A549 (cell line): ENCODE measurements at places on chromosomes 6 and 20.
A peak's percentile ranks its signal among the peaks of the same experiment; 100 is the strongest.

DNA sequence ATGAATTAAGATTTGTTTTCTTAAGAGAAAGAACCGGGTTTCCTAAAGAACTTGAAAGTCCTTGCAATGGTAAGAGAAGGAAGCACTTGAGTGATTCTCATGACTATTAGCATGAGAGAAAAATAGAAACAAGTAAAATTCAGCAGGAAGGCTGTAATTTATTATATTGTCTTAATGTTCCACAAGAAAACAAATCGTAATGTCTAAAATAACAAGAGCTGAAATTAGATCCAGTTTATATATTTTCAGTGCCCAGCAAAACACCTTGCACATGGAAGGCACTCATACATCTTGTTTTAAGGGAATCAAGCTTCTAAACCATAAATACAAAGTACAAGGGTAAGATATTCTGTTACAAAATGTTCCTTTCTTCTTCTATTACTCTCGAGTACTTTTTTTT, 229.4 kb upstream of the PLN start:
- DNase-seq = no peak

- no peak for DNase-seq
Observed at GRCh38 chr6:14380086-14380820, 262.7 kb downstream of the CD83 start.

DNA sequence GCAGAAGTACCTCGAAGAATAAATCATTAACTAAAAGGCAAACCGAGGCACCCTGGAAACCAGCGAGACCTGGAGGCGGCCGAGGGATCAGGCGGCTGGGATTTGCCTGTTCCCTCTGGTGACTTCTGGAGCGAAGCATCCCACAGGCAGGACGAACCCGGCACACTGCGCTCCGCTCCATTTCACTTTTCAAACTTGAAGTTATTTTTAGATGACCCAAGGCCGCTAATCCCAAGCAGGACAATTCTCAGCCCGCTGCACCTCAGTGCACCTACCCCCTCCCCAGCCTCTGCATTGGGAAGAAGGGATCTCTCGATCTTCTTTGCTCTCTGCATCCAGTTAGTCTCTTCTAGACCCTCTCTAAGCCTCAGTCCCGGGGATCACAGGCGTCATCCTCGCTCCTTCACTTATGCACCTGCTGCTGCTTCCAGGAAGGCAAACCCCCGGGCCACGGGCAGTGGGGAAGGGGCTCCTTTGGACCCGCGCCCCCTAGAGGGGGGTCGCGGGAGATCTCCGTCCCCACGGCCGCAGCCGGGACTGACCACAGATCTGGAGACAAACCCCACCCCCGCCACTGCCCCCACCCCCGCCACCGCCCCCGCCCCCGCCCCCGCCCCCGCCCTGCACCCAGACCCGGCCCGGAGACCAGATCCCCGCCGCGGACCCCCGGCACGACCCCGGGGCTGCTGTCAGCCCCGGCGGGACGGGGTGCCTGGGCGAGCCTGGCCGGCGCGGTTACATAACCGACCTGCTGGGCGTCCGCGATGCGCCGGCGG, 636 bp downstream of the RCAN2 start:
- no peak for DNase-seq

DNA sequence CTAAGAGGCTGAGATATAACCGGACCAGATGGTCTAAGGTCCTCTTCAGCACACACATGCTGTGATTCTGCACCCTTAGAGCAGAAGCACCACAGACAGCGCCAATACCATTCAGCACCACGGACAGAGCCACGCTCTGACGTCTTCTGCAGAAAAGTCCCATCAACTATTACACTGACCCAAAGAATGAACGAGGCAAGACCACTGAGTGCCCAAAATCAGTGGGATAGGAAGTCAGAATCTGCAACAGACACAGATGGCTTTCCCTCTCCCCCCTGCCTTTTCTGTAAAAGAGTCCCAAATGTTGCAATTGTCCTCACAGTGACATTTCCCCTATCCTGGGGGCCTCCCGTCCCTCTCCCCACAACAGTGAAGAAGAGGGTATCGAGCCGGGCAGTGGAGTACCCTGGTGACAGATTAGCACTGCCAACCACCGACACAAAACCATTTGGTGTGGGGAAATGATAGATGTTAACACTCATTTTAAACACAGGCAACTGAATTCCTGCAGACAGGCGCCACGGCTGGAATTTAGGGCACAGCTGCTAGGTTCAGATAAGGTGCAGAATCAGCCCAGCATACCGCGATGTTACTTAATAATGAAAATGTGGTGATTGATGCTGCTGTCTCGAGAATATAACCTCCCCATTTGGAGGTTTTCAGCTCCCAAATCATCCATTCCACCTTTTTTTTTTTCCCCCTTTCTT, 66.6 kb upstream of the CTNNBL1 start:
- peak; percentile 48 for DNase-seq

DNA sequence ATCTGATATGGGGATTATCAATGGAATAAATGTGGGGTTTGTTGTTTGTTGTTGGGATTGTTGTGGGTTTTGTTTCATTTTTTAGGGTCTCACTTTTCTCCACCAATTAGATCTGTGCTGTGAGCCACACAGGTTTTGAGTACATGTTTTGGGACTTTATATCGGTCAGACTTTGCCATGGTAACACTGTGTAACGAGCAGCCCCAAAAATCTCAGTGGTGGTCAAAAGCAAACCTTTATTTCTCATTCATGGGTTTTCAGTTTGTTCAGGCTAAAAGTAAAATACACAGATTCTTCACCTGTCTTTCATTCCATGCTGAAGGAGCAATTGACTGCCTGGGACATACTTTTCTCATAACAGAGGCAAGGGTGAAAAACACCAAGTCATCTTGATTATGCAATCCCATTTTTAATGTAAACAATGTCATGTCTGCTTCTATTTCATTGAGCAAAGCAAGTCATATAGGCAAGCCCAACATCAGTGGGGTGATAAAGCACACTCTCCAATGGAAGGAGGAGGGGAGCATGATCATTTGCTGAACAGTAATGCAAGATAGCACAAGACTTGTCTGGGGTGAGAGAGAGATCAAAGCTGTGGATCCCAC, 101.1 kb upstream of the PLCB4 start:
- DNase-seq = no peak

- no peak for DNase-seq
Observed at GRCh38 chr20:4811257-4811656, 89.5 kb downstream of the PRND start.

DNA sequence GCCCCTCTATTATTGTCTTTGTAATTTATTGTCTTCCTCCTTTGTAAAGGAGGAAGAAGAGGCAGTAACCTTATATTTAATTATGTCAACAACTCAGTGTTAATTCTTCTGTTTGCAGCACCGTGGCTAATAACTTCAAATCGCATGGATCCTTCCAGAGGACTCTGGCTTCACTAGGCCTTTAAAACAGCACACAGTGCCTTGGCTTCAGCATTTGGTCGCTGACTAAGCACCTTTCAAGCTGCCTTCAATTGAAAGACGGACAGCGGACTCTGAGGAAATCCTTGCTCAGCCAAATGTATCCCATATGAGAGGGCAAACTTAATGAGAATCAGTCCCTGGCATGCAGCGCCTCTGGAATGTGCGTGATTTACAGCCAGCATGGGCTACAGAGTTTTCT, 64.2 kb downstream of the SGK1 start:
- DNase-seq = no peak

- no peak for DNase-seq
Observed at GRCh38 chr6:157120534-157121232, 202.6 kb downstream of the TMEM242 start.

DNA sequence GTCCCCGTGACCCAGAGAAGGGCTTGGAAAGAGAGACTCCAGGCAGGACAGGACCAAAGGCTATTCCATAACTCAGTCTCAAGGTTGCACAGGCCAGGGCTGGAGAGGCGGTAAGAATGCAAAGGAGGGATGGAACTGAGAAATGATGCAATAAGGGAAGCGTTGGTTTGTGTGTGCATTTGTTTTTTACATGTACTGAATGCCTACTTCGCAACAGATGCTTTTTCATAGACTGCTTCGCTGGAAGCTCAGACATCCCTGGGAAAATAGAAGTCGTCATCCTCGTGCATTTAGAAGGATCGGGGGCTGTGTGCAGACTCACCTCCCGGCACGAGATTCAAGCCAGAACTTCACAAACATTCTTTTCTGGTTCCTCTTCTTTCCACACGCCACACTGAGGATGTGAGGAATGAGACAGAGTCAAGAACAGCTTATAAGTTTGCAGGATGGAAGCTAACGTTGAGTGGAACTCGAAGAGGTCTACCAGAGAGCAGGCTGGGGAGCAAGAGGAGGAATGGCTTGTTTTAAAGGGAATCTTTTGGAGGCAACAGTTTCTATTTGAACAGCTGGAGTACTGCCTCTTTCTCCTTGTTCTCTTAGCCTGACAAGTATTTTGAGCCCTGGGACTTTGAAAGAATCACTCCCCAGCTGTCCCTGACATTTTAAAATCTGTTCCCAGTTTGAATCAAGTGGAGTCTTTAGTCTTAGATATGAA, 19.3 kb upstream of the LY86 start:
- DNase-seq = no peak

GRCh38 chr20:20034486-20034885, 17.3 kb downstream of the NAA20 start:
- DNase-seq = no peak

DNA sequence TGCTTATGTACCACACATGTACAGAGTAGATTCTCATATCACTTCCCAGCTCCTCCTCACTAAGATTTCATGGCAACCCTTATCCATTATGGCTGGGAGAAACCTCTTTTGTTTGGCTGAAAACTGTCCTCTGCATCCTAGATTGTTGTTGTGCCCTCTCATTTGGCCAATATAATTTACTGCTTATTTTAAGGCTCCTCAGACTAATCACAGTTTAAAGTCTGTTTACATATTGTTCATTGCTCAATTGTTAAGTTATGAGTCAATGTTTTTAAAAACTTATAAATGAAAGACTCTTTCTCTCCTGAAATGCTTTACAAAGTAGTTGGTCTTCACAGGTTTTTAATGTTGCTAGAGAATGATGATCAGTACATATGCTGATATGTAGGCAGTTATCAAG, 57.3 kb downstream of the FAM83B start:
- DNase-seq = no peak

DNA sequence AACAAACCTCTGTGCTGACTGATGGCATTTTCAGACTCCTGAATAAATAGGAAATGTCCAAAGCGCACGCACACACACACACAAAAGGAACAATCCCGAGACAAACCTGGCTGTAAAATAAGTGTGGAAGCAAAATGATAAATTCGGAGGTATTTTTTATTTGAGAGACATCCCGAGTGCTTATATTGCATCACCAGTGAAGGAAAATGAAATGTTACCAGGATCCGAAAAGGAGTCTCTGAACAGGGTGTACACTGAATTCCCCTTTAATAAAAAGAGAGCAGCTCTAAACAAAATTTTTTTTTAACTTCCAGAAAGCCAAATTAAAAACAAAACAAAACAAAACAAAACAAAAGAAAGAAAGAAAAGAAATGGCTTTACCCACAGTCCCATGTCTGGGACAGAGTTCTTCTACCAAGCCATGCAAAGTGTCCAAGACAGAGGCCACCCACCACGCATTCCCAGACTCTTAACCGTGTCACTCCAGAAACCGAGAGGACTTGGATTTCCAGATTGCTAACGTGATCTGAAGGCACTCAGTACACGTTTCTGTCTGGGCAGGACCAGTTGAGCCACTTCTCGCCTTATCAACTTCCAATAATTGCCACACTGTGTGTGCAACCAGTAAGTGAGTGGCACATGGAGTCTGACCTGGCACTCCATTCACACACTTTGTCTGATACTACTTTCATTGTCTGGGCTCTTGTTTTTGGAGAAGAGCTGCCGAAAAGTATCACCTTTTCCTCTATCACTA, 817 bp downstream of the ME1 start:
- no peak for DNase-seq
